ENCODE measurements at places on chromosomes 16 and 17.

DNA sequence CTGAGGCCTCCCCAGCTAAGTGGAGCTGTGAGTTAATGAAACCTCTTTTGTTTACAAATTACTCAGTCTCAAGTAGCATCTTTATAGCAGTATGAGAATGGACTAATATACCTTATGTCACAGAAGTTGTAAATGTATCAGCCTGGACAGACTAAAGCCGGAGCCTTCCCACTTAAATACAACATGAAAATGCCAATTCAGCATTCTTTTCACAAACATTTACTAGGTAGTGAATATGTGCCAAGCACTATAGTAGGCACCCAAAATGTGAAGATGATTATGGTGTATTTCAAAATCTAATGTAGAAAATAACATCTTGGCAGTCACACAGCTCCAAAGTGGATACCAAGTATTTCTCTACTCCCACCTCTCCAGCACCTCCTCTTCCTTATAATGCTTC, 693.0 kb downstream of the KCNJ2 start:
- no peak for DNase-seq

GRCh38 chr17:7183433-7184090, 4.4 kb upstream of the ASGR1 start:
- no peak for DNase-seq

DNA sequence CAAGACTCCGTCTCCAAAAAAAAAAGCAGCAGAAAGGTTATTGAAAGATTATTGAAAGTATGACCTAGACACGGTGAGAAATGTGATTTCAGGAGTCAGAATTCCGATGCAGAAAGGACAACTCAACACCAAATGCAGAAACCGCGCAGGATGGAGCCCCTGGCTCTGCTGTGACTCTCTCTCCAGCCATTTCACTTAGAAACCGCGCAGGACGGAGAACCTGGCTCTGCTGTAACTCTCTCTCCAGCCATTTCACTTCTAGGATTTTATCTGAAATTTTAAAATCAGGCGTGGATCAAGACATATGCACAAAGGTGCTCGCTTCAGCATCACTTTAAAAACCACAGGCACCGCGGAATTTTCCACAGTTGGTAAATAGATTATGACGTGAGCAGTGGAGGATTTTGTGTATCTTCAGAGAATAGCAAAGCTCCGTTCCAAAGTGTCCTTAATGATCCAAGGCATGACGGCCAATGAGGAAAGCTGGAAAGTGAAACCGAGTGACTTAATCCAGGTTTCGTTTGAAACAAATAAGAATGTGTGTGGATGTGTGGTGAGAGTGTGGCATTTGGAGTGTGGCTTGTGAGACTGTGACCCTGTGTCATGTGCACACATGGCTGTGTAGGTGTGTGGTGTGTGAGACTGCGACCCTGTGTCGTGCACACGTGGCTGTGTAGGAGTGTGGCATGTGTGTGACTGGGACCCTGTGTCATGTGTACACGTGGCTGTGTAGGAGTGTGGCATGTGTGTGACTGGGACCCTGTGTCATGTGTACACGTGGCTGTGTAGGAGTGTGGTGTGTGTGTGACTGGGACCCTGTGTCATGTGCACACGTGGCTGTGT, 9.5 kb downstream of the UTS2R start:
- DNase-seq = no peak

- peak; percentile 67 for DNase-seq
Measured at GRCh38 chr17:39235555-39236449, 10.1 kb upstream of the STAC2 start.

DNA sequence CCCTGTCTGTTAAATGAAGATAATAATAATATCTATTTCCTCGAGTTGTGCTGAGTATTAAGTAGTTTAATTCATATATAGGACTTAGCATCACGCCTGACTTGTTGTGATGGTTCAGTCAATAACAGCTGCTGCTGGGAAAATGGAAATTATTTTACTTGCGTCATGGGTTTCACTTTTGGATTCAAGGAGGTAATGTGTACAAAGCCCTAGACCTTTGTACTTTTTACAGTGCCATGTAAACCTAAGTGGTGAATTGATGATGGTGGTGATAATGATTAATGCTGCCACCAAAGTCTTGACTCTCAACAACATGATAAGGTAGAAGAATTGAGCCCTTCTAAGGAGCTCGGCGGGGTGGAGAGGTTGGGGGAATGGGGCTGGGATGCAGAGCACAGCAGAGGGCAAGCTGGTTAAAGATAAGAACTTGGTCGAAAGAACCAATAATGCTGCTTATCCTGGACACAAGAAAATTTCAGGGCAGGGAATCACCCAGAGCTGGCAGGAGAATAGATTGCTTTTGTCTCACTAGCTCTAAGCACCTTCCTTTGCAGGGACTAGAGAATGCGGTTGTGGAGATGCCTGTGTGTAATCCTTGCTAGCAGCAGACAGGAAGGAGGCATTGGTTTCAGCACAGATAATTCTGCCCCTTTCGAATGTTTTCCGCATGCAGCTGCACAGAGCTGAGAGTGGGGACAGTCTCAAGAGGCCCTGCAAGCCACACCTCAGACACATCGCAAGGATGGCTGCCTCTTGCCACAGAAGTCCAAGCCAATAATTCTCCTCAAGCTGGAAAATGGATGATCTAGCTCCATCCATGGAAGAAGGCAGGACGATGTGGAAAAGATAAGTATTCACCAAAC, 187.1 kb downstream of the TMEM114 start:
- no peak for DNase-seq

DNA sequence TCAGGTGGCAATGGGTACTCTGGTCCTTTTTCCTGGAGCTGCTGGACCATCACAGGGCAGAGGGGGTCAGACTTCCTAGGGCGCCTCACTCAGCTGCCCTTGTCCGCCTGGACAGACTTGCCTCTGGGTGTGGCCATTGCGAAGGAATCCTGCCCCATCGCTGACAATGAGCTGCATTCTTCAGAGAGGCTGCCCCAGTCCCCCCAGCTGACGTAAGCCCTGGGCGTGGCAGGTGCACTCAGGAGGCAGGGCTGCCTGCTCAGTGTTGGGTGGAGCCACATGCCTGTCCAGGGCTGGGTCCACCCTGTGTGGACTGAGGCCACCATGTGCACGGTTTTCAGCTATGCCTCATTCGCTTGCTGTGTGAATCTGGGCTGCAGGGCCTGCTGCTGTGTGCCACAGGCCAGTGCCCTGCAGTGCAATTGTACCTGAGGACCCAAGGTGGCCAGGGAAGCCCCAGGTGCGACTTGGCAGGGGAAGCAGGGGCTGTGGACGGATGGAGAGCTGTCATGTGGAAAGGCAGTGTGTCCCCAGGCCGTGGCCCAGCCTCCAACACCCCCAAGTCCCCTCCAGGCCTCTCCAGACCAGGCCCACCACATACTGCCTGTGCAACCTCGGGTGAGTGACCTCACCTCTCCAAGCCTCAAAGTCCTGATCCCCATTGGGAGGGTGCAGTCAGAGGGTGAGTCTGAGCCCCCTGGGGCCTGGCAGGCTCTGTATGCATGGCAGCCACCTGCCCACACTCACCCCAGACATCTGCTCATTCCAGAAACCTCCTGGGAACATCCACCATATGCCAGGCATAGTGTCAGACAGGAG, 14.0 kb upstream of the MPRIP start:
- DNase-seq = peak; percentile 94

DNA sequence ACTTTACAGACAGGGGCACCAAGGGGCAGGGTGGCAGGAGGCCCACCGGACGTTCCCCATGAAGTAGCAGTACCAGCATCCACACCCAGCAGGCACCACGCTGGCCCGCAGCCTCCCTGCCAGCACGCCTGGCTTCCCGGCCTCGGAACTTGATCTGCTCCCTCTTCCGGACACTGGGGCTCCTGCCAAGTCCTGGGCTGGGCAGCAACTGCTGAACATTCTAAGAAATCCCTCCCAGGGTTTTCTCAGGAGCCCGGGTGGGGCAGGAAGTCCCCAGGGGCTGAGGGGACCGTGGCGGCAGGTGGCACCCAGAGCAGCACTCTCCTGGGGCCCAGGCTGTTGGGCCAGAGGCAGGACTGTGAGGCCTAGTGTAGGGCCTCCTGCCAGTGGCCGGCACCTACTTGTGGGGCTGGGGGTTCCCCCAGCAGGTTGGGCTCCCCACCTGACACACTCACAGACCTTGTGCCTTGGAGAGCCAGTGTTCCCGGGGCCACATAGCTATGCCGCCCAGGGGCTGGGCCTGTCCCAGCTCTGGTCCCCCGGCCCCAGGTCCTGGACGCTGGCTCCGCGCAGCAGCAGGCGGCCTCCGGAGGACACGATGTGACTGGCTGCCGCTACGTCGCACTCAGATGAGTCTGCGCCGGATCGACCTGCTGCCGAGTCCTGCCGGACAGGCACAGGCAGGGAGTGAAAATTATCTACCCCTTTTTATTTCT, 86.2 kb upstream of the CBX4 start:
- DNase-seq = no peak

DNA sequence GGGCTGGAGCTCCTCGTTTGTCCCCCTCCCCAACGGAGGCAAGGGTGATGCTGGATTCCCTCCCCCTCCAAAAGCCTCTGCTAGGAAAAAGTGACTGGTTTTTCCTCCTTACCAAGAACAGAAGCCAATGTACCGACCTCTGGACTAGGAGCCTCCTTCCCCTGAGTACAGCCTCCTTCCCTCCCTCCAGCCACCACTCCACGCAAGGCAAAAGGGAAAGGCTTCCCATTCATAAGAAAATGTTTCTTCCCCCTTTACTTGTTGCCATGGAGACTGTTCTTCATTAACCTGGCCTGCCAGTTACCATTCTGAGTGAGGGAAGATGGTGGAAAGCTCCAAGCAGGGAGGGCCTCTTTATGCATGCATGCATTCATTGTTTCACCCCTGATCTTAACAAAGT, 4.3 kb upstream of the PIMREG start:
- no peak for DNase-seq

- DNase-seq = peak; percentile 43
Measured at GRCh38 chr16:5024632-5025031, 9.1 kb downstream of the NAGPA start.

DNA sequence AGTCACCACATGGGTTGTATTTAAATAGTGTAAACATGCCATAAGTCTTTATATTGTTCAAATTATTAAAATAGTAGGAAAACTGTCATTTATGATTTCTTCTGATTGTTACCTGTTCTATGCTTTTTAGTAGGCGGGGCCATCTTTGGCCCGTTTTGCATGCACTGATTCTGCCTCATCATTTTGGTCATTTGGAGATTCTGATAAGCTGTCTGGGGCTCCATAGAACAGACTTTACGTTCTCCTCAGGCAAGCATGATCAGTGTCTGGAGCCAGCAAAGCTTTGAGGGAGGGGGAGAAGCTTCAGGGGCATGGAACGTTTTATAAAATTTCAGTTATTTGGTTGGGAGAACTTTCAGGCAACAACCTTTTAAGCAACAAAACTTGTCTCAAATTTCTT, 8.8 kb downstream of the NDEL1 start:
- no peak for DNase-seq

DNA sequence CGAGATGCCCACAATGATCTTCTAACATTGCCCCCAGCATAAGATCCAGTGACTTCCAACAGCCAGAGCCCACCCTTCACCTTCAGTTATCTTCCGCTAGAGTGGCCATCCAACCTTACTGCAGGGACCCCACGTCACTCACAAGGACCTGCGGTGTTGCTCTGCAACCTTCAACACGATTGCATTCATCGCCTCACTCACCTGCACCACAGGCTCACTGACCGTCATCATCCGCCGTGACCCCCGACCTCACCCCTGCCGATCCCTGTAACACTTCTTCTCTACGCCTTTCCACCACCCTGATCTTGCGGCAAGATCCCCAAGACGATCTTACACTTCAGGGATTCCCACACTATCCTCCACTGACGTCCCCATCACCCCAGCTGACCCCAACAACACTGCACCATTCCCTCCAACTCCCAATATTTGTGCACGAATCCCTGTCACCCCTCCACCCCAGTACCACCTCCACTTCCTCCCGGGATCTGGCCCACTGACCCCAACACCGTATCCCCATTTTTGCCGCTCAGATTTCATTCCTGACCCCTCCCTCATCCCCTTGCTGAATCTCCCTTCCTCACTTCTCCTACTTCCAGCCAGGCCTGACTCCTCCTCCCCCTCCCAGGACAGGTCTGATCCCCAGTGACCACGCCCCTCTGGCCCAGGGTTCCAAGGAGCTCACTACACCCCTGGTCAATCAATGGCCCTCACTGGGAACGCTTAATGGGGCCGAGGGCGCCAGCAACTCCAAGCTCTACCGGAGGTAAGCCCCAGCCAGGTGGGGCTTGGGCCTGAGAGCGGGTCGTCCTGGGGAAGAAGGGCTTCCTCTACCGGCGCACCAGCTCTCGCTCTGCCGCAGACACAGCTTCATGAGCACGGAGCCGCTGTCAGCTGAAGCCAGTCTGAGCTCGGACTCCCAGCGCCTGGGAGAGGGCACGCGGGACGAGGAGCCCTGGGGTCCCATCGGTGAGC, 7.6 kb downstream of the RUNDC3A start:
- DNase-seq = no peak

All from SHP77 treated with DMSO at 0.1 percent for 48 hours (cell line).